ENCODE measurements at places on chromosomes 13 and 19. TPM values are rescaled to one million over a fixed set of nuclear protein-coding genes. Genes with fewer than 3 reads are reported as not detected.

DNA sequence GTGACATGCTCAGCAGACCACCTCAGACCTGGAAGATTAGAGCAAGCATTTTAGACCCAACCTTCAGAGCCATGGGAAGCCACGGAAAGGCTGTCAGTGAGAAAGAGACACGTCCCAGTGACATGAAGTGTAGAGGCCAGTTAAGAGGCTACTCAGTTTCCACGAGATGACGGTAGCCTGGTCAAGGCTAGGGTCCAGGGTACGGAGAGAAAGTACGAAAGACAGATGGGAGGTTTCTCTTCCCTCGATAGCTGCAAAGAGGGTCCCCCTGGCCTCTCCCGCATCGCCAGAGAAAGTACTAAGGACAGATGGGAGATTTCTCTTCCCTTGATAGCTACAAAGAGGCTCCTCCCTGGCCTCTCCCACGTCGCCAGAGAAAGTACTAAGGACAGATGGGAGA, 8.6 kb downstream of the ZSCAN5A start:
- H3K36me3 ChIP-seq = peaks cover 20% of the 10 kb centered on the region
- no peaks in the 10 kb centered on the region for H3K4me1 ChIP-seq
- no peak overlapping the region for H3K27ac ChIP-seq
- DNase-seq = no peak

DNA sequence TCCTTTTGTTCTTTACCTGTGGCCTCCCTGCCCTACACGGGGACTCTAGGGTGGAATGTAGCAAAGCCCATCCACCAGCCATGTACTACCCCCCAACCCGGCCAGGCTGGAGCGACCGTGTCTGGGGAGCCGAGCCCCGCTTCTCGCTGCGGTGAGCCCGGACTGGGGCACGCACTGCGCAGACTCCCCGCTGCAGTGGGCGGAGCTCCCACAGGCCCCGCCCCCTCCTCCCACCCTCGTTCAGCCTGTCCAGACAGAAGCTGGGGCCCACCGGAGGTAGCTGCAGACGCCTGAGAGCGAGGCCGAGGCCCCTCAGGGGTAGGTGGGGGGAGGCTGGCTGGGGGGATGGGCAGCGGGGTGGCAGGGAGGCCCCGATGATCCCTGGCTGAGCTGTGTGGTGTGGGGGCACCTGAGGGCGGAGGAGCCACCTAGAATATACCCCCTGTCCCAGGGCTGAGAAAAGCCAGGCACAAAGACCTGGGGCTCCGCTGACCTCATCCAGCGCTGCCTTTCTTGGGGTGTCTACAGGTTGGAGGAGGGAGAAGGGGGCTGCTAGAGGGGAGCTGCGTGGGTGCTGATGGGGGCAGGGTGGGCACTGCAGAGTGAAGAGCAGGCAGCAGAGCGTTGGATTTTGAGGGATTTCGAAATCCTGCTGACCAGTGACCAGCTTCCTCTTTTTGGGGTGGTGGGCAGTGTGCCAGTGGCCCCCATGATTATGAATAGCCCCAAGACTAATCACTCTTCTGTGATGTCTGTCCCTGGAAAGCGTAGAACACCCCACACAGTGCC, 17.3 kb downstream of the PLD3 start:
- H3K4me1 ChIP-seq = peaks cover 19% of the 10 kb centered on the region
- no peaks in the 10 kb centered on the region for H3K27me3 ChIP-seq
- H3K4me3 ChIP-seq = peak overlapping the region; percentile 79

Gene CATSPERD
- total RNA-seq = not detected

Gene KBTBD7
- 12.2 TPM for total RNA-seq

DNA sequence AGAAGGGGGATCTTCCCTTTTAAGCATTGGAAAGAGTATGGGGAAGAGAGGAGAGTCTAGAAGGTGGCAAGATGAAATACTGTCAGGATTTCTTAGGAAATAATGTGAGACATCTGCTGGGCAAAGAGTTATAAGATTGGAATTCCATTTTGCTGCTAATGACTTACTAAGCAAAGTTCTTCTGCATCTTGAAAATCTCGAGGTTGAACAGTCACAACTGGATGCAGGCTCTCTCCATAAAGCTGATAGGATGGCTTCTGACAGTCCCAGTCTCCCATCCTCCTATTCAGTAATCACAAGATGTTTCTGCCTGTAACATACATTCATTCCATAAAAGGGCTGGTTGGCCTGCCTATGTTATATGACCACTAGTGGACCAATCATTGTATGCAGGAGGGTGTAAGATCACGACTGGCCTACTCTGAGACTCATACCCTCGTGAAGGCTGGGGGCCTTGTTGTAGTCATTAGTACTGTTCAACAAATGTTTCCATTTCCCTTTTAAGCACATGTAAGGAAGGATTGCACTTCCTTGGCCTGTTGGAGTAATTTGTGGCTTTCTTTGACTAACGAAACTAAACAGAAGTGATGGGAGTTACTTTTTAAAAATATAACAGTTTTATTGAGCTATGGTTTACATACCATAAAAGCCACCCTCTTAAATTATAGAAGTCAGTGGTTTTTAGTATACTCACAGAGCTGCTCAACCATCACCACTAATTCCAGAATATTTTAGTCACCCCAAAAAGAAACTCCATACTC, 45.0 kb upstream of the TDRD3 start:
- no peak for DNase-seq
- peaks cover 34% of the 10 kb centered on the region for H3K27me3 ChIP-seq
- peaks cover 12% of the 10 kb centered on the region for H3K4me1 ChIP-seq
- no peaks in the 10 kb centered on the region for H3K36me3 ChIP-seq

GRCh38 chr13:32229443-32229842, 85.7 kb downstream of the ZAR1L start:
- DNase-seq = no peak
- peaks cover 18% of the 10 kb centered on the region for H3K4me1 ChIP-seq
- H3K27me3 ChIP-seq = peaks cover 4% of the 10 kb centered on the region
- no peaks in the 10 kb centered on the region for H3K36me3 ChIP-seq
- H3K4me3 ChIP-seq = no peak overlapping the region

GRCh38 chr19:43618921-43619261, 538 bp downstream of the ZNF428 start:
- H3K27me3 ChIP-seq = no peaks in the 10 kb centered on the region
- peaks cover 17% of the 10 kb centered on the region for H3K4me1 ChIP-seq
- DNase-seq = no peak
- H3K27ac ChIP-seq = peak overlapping the region; percentile 97

GRCh38 chr13:44263751-44264620, 109.6 kb upstream of the SERP2 start:
- no peaks in the 10 kb centered on the region for H3K36me3 ChIP-seq
- H3K4me3 ChIP-seq = no peak overlapping the region
- H3K27me3 ChIP-seq = no peaks in the 10 kb centered on the region

Gene GPC6
- total RNA-seq = 125 TPM

GRCh38 chr13:69391756-69392155, 715.9 kb upstream of the ATXN8OS start:
- H3K27ac ChIP-seq = no peak overlapping the region
- no peaks in the 10 kb centered on the region for H3K4me1 ChIP-seq

Gene LILRA1
- not detected for total RNA-seq

- H3K27ac ChIP-seq = peak overlapping the region; percentile 80
- peaks cover 6% of the 10 kb centered on the region for H3K36me3 ChIP-seq
- peaks cover 37% of the 10 kb centered on the region for H3K4me1 ChIP-seq
- no peak overlapping the region for H3K4me3 ChIP-seq
- no peak for DNase-seq
These were observed 11.1 kb downstream of the ZC3H4 start for GRCh38 chr19:47102346-47103060.

Data from osteocyte (in vitro differentiated cells).